Dermis microvascular lymphatic vessel endothelial cell (primary cell): ENCODE measurements at places on chromosomes 3 and 15. TPM values are rescaled to one million over a fixed set of nuclear protein-coding genes. Genes with fewer than 3 reads are reported as not detected.

DNA sequence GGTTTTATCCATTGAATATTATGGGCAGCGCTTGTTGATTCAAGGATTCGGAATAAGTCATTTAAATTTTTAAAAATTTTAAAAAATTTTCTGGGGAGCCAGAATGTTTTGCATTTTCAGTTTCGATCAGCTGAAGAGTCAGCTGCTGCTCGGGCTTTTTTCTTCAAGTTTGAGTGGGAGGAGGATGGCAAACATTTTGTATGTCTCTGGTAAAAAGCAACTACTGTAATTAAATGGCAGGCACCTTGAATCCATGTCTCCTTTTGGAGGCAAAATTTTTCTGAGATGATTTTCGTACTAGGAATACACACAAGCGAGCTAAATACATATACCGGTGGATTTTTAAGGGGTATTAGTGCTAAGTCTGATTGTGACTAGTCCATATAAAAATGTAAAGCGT, 612 bp downstream of the C3orf38 start:
- DNase-seq, result no peak

GRCh38 chr3:125433611-125434041, 58.5 kb upstream of the ZNF148 start:
- DNase-seq, result no peak

GRCh38 chr3:126522363-126522788, 1.6 kb upstream of the CHST13 start:
- DNase-seq, result no peak

The SUCNR1 gene
- total RNA-seq, result not detected in 2 replicates

- no peak for DNase-seq
Observed at GRCh38 chr15:97691799-97692198, 268.7 kb upstream of the ARRDC4 start.

The ADAMTS17 gene
- under 0.01 and 0.13 TPM in 2 replicates for total RNA-seq

The PRSS50 gene
- not detected in 2 replicates for total RNA-seq

DNA sequence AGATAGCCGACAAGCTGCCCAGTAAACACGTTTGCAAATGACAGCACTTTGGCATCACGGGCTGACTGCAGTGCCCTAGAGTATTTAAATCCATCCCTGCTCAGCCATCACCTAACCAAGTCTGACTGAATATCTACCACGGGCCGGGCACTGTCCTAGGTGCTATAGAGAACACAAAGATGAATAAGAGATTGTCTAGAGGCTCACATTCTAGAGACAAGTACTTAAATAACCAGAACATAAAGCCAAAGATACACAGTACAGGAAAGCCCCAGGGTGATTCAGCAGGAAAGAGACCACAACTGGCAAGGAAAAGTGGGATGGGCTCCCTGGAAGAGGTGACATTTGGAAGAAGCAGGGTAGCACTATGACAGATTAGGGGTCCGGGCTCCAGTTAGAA, 103.5 kb downstream of the MYLK start:
- DNase-seq, result no peak

GRCh38 chr3:43522727-43523362, 99.0 kb downstream of the ANO10 start:
- peak; percentile 17 for DNase-seq

DNA sequence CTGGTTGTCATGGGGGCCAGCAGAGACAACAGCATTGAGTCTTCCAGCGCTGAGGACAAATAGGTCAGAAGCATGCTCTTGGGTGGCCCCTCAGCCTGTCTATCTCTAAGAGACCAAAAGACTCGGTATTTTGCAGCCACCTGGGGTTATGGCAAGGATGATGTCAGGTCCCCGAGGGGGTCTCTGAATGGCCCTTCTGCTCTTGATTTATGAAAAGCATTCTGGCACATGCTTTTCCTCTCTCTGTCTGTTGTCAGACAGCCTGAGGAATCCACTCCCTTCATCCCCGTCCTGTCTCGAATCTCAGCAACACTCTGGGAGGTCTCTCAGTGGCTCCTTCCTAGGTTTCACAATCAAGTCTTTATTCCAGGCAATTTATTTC, 156.6 kb upstream of the RGMA start:
- DNase-seq, result no peak

GRCh38 chr3:177833332-177833731, 636.0 kb upstream of the TBL1XR1 start:
- peak; percentile 76 for DNase-seq

The KIF15 gene
- 2.9 and 8.3 TPM in 2 replicates for total RNA-seq

The NME9 gene
- 0.13 TPM in 1 of 2 replicates, not detected in the other for total RNA-seq

GRCh38 chr3:49416867-49417266, 4.6 kb downstream of the TCTA start:
- no peak for DNase-seq

- DNase-seq, result peak; percentile 51
Observed at GRCh38 chr15:66773129-66773873, 71.3 kb downstream of the SMAD6 start.

GRCh38 chr3:118912188-118912587, 122.5 kb downstream of the IGSF11 start:
- no peak for DNase-seq

DNA sequence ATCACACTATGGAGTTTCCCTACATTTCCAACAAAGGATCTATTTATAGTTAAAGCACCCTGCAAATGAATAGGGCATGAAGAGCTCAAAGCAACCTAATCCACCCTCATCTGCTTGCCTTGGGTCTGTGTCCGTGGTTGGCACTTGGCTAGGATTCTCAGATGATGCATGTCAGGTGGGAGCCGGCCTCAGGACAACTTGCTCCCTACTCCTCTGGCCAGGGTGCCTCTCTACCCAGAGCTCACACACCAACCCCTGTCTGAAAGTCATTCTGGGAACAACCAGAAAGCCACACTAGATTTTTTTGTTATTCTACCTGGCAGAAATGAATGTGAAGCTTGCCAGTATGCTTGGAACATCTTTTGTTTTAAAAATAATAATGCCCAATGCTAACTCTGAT, 13.2 kb downstream of the ARHGEF3 start:
- no peak for DNase-seq

The NECTIN3 gene
- total RNA-seq, result 35.7 and 48.8 TPM in 2 replicates

DNA sequence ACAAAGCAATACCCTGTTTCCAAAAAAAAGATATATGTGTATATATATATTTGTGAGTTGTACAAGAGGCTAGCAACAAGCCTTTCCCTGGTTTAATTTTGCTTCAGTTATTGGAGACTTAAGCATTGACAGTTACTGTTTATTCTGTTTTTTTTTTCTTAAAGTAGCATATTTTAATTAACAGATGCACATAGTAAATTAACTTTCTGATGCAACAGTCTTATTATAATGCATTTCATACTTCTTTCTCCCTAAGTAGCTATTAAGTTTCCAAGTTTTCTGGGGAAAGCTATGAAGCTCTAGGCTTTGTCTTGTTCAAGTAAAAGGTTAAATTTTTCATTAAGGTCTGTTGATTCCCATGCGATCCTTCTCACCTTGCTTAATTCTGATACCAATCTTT, 17.9 kb downstream of the PRKCI start:
- DNase-seq, result no peak

DNA sequence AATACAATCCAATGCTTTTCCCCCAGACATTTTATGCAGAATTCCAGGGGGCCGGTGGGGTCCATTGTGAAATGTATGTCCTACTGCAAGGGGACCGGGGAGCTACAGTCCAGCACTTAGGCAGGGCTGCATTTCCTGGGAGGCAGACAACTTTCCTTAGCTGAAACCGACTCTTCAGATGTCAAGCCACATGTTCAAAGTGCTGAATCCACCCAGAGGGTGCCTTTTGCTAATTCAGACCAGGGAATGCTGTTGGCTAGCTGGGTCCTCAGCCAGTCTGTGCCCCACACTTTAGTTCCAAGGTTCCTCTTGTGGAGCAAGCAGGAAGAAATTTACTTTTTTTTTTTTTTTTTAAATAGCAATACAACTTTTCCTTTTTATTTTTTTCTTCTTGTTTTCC, 219.5 kb upstream of the LRTM1 start:
- no peak for DNase-seq

GRCh38 chr3:62109534-62109933, 263.8 kb downstream of the FEZF2 start:
- DNase-seq, result no peak

- DNase-seq, result no peak
Observed at GRCh38 chr3:28564211-28564610, 215.6 kb upstream of the AZI2 start.

The MAP3K13 gene
- total RNA-seq, result 8.6 and 8.9 TPM in 2 replicates

DNA sequence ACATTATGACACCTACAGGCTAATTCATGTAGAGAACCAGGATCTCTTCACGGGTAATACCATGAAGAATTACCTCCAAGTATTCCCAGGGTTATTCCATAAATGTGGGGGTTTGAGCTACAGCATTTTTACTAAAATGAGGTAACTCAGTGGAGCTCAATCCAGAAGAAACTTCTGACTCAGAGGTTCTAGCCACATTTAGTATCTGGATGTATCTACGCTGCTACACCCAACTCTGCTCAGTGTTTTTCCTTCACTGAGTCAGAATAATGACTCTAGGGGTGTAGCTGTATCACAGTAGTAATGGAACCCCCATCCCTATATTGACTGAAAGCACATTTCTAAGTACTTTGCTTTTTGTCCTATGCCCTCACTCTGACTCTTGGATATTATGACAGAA, 52.4 kb downstream of the COPS2 start:
- peak; percentile 7 for DNase-seq

The ITIH4 gene
- total RNA-seq, result 0.39 and 1.0 TPM in 2 replicates

The EOMES gene
- not detected in 2 replicates for total RNA-seq

DNA sequence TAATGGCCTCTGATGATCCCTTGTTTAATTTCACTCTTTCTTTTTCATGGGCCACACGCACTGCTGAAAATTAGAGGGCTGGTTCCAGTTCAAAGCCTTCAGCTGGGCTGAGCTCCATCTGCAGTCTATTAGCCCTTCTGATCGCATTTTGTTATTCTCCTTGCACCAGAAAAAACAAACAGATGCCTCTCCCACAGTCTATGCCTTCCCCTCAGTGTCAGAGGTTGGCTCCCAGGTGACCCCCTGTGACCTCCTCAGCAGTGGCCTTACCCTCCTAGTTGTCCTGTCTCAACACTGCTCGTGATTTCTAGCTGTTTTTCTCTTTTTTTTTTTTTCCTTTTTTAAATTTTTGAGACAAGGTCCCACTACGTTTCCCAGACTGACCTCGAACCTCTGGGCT, 77.1 kb upstream of the PRTG start:
- no peak for DNase-seq

DNA sequence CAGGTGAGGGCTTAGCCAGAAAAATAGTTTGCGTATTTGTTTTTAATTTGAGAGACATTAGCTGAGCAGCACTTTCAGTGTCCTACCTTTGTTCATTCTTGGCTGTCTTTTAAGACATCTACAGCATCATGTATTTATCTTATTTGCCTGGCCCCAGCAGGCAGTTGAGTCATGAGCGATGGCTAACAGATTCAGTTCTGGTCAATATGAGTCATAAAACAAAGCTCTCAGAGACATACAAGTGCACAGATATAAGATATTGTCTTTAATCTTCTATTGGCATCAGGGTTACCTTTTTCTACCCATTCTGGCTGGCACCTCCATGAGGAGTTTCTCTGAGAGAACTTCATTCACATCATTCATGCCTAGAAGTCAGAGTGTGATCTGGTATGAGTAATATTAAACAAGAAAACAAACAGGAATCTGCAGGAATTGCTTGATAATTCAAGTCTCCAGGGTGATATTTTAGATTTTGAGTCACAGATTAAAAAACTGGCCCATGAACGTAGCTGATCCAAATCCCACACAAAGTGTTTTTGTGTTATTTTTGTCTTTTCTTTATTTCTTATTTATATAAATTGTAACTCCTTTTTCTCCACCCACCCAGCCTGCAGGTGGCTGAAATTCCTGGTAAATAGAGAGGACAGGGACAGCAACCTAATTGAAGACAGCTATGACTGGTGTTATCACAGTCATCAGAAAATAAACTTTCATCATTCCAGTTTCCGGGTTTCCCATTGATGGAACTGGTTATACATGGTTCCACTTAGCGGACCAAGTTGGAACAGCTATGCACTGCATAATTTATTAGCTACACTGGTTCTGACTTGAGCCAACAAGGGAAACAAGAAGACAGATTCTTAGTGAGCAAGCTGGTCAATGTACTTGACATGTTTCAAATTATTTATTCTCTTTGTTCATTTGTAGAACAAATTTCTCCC, 47.3 kb downstream of the PLSCR2 start:
- no peak for DNase-seq
